Fibroblast of mammary gland (primary cell): ENCODE measurements at places on chromosomes 5 and 9.

DNA sequence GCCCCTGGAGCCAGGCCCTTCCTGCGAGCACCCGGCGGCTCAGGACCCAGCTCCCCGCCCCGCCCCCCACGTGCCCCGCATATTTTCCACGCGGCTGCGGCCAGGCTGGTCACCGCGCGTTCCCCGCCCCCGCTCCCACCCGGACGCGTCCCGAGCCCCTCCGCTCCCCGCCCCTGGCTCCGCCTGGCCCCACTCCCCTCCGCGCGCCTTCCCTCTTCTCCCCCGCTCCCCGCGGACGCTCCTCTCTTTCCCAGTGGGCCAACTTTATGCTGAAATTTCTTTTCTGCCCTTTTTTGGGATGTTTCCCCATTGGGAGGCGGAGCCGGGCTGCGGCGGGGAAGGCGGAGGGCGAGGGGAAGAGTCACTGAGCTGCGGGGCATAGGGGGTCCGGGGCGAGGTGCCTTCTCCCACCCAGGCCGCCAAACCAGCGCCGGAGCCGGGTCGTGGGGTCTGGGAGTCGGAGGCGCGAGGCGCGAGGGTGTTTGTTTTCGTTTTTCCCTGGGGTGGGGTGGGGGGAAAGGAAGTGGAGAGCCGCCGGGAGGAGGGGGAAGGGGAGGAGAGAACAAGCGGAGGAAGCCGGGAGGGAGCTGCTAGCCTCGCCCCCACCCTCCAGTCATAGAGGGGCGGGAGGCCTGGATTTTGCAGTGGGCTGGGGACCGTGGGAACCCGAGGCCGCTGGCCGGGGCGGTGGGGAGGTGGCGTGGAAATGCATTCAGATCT, 1.0 kb upstream of the TPM2 start:
- DNase-seq, result peak; percentile 67

GRCh38 chr9:89243296-89244061, 64.9 kb upstream of the SHC3 start:
- DNase-seq, result no peak

DNA sequence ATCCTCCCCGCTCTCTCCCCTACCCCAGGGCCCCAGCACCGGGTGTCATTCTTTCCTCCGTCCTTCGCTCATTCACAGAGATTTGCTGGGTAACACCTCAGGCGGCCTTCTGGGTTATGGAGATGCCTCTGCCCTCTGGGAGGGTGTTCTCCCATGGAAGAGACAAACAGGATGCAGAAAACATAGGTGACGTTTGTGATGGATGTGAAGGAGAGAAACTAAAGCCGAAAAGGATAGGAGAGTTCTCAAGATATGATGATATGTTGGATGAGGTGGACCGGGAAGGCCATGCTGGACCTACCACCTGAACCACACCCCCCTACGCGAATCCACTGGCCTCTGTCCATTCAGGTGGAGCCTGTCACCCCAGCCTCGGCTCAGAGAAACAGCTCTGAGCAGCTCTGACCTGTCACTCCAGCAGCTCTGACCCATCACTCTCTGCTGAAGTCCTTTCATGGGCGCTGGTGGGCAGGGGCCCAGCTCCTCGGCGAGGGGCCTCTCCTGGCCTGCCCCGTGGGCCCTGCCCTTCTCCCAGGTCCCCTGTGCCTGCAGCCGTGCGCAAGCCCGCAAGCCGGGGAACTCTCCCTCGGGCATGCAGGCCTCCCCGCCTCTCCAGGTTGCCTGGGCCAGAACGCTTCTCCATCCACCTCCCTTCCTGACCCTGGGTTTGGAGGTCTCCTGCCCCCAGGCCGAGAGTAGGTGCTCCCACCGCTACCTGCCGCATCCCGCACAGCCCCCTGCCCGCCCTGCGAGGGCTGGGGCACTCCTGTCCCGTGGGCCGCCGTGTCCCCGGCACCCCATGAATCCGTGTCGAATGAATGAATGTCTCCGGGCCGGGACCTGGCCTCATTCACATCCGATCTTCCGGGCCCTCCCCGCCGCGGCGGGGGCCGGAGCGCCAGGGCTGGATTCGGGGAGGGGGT, 717 bp upstream of the NCS1 start:
- DNase-seq, result no peak

DNA sequence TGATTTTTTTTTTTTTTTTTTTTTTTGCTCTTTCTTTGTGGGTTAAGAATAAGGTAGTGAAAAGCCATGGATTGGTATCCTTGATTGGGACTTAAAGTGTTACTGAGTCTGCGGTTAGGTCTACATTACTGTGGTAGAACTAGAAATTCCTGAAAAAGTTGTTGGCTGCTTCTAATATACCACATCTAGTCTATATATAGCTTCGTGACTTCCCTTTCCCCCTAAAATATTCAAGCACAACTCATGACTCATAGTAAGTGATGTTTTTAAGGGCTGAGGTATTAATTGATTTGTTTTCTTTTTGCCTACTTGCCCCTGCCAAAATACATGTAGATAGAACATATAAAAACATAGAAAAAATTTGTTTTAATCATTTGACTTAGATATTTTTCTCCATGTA, 247.6 kb downstream of the TMEM232 start:
- peak; percentile 79 for DNase-seq

- DNase-seq, result no peak
Measured at GRCh38 chr9:33480106-33480505, 6.4 kb upstream of the NOL6 start.

- peak; percentile 34 for DNase-seq
Measured at GRCh38 chr9:81082221-81082620, 607.1 kb downstream of the TLE1 start.

- DNase-seq, result no peak
Measured at GRCh38 chr5:62369039-62369438, 34.7 kb downstream of the DIMT1 start.

DNA sequence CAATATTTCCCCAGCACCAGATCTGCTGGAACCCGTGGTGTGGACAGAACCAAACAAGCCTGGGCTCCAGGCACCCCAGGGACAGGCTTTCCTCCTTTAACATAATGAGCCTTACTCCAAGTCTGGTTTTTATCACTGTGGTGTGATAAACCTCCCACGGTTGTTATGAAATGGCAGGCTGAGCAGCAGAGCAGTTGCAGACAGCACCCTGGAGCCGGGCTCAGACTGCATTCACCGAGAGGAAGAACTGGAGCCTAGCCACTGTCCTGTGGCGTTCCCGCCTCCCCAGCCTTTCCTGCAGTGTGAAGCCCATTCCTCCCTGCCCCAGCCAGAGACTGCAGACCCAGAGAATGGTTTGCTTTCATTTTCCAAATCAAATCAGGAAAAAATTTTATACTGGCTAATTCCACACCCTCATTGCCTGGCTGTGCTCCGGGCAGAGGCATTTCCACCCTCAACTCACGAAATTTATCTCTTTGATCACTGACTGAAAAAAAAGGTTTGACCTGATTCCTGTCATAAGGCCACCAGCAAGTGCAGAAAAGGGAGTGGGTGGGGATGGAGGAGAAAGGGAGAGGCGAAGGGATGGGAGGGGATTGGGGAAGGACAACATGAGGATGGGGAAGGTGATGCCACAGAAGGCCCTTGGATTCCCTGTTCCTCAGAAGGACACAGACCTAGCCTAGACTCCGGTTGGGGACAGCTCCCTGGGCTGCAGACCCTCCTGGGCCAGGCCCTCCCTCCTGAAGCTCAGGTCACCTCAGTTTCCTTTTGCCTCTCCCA, 18.9 kb downstream of the IPPK start:
- DNase-seq, result peak; percentile 74

DNA sequence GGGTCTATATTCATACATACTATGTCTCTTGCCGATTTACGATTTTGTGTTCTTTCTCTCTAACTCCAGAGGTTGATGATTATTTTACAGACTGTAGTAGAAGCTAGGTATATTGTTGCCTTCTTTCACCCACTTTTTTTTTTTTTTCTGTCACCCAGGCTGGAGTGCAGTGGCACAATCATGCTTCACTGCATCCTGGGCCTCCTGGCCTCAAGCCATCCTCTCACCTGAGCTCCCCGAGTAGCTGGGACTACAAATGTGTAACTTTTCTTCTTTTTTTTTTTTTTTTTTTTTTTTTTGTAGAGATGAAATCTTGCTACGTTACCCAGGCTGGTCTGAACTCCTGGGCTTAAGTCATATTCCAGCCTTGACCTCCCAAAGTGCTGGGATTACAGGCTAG, 96.2 kb downstream of the CHSY3 start:
- DNase-seq, result no peak

DNA sequence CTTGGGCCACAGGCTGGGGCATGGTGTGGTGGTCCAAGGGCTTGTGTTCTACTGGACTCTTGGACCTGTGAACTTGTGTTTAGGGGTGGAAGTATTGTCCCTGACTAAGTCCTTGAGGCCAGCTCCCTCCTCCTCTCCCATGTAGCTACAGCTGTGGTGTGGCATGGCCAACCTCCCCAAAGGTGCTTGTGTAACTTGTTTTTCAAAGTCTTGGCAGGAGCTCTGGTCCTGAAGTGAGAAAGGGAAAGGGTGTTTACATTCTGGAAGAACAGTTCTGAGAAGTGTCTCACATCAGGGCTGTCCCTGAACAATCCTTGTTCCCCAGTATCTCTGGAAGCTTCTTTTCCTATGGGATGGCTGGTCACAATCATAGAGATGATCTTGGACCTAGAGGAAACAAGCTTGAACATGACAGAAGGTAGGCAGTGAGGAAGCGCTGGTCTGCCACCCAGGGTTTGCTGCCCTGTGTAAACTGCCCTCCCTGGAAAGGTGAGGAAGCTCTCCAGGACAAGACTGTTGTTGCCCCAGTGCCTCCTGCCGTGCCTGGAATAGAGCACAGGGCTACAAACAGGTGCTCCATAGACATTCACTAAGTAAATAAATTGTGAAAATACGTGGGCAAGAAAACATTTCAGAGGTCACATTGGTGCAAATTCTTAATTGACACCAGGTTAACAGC, 64.6 kb upstream of the KLF9 start:
- DNase-seq, result peak; percentile 84
